ENCODE measurements at places on chromosomes 4 and X.

DNA sequence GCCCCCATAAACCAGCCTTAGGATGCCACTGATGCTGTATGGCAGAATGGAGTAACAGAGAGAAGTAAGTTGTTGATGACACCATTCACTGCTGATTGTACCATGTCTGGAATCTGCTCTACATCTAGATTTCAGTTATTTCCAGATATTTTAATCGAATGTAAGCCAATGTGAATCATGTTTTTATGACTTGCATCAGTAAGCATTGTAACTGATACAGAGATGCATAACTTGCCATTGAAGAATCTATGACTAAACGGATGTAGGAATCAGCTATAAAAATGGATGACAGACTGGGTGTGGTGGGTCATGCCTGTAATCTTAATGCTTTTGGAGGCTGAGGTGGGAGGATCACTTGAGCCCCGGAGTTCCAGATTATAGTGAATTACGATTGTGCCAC lies 161.0 kb upstream of the GATB start:
- peak; percentile 4 for DNase-seq

DNA sequence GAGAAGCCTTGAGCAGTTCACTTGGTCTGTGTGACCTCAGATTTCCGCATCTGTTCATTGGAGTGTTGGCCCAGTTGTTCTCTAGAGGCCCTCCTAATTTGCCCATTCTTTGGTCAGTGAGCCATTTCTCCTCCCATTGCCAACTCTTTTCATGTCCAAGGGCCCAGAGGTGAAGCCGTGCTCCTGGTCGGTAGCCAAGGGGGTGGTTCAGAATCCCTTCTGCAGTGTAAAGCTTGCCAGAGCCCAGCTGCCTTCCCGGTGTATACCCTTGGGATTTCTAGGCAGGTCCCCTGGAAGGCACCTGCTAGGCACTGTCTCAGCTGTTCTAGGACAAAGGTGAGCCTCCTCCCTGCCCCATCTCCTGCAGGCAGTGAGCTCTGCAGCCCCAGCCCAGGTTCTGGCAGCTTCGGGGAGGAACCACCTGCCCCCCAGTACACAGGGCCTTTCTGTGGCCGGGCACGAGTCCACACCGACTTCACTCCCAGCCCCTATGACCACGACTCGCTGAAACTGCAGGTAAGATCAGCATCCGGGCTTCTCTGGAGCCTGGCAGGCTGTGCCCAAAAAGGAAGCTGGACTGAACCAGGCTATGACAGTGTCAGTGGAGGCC lies 12.3 kb downstream of the SASH3 start:
- no peak for DNase-seq

DNA sequence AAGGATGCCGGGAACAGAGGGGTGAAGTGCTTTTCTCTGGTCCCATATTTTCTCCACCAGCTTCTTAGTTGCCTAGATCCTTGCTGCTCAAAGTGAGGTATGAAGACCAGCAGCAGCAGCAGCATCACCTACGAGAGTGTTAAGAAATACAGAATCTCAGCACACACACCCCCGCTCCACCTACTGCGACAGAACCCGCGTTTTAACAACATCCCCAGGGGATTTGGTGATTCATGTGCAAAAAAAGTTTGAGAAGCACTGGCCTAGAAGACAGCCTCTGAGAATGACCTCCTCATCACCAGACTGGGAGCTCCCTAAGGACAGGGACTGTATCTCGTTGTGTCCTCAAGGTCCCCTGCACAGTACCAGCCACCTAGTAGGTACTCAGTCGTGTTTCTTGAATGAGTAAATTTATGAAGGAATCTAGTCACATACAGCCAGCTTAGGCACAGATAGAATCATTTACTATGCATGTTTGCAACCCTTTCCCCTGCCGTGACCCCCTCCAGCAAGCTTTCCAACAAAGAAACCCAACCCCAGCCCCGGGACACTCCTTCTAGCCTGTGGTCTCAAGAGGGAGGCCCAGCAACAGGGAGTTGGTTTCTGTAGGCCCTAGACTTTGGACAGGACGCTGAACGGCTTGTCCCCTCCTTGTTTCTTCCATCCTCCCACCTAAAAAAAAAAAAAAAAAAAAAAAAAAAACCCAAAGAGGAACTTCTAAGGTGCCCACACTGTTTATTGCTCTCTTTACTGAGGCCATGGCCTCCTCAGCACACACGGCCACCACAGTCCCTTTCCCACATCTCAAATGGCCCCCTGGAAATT lies 21.5 kb downstream of the RTL5 start:
- DNase-seq: peak; percentile 14

- DNase-seq: no peak
Measured at GRCh38 chr4:78652282-78652876, 100.8 kb downstream of the ANXA3 start.

- no peak for DNase-seq
Measured at GRCh38 chr4:954211-955020, 19.0 kb downstream of the DGKQ start.

DNA sequence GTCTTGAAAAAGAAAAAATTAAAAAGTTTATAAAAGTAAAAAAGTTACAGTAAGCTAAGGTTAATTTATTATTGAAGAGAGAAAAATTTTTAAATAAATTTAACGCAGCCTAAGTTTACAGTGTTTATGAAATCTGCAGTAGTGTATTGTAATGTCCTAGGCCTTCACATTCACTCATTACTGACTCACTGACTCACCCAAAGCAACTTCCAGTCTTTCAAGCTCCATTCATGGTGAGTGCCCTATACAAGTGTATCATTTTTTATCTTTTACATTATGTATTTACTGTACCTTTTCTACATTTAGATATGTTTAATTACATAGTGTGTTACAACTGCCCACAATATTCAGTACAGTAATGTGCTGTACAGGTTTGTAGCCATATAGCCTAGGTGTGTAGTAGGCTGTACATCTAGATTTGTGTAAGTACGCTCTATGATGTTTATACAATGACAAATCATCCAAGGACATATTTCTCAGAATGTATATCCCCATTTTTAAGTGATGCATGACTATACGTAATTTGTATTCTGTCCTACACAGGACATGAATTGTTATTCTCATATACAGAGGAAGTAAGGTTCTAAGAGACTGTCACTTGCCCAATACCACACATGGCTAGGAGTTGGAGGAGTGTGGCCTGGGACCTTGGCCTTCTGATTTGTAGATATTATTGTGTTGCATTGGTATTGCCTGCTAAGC lies 19.5 kb upstream of the PDCL2 start:
- DNase-seq: no peak

DNA sequence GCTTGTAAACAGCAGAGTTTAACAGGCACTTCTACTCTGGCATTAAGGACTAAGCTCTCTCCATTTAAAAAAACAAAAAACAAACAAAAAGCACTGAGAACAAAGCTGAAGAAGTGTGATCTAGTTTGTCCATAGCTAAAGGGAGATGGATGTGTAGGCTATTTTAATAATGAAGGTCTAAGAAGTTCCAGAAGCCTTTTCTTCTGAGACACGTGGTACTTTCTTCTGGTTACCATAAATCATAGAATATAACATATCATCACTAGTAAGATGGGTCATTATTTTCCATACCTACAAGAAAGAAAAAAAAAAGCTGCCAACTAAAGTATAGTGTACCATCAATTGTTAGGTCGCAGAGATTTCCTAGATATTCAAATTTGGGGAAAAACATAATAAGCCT lies 722 bp upstream of the NBDY start:
- peak; percentile 34 for DNase-seq

DNA sequence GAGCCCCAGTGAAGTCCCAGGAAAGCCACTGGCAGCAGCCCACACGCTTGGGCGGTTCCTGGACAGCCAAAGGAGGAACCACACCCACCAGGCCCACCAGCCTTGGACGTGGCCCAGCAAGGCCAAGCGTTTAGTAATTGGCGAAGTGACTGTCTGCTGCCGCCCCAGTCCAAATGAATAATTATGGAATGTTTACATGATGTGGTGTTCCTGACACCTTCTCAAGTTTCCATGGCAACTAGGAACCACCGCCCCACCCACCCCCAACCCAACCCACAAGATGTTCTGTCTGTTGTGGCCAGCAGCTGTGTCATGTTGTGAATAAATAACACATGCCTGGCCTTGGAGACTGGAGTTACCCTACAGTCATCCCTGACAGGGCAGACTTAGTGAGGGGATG lies 22.3 kb downstream of the APLN start:
- no peak for DNase-seq

GRCh38 chr4:18529482-18529881 lies 507.9 kb upstream of the LCORL start:
- no peak for DNase-seq

GRCh38 chrX:53441531-53442321 lies 7.6 kb upstream of the HSD17B10 start:
- peak; percentile 67 for DNase-seq

GRCh38 chr4:175470131-175470530 lies 341.9 kb downstream of the GPM6A start:
- DNase-seq: peak; percentile 76

DNA sequence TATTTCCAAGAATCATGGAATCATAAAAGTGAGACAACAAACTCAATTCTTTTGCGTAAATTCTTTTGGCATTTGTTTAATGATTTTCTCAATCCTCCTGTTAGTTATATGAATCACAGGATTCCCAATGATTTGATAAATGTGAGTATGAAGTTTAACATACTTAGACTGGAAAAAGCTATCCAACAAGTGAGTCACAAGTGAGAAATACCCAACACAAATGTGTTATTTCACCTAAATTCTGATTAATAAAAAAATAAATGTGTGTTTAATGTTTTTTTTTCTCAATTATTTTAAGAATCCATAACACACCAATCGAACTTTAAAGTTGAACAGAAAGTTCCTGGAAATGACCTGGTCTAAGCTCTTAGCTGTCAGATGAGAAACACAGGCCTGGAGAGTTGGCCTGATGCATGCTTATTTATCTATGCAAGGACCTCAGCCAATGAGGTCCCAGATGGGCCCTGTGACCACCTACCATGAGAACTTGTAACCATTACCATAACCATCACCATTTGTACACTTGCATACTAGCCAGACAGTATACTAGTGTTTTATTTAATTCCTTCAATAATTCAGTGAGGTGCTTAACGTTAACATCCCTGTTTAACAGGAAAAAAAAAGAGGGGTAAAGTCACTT lies 386.7 kb downstream of the SPRY1 start:
- no peak for DNase-seq

DNA sequence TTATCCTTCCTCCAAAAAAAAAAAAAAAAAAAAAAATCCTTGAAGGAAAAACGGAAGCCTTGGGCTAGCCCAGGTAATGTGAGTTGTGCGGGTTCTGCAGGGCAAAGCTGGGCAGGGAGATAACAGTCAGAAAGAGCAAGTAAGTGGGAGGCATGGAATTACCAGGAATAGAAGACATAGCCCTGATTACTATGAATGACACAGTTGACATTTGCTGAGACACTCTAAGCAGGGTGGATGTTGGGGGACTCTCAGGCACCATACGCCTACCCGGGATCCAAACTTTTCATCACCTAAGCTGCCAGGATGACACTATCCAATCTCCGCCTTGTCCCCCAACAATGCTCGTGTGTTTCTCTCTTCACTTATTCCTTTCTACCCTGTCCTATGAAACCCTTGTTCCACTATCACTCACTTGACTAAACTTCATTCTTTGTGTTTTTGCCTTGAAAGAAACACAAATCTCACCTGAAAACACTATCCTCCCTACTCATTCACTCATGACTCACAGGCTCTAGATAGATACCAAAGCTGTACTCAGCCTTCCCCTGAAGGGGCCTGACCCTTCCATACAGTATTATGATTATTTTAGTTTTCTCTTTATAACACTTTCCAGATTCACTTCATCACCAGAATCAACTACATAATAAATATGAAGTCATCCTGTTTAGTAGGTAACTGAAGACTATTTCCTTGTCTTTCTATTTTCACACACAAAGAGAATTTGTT lies 158.4 kb downstream of the INPP4B start:
- DNase-seq: no peak

DNA sequence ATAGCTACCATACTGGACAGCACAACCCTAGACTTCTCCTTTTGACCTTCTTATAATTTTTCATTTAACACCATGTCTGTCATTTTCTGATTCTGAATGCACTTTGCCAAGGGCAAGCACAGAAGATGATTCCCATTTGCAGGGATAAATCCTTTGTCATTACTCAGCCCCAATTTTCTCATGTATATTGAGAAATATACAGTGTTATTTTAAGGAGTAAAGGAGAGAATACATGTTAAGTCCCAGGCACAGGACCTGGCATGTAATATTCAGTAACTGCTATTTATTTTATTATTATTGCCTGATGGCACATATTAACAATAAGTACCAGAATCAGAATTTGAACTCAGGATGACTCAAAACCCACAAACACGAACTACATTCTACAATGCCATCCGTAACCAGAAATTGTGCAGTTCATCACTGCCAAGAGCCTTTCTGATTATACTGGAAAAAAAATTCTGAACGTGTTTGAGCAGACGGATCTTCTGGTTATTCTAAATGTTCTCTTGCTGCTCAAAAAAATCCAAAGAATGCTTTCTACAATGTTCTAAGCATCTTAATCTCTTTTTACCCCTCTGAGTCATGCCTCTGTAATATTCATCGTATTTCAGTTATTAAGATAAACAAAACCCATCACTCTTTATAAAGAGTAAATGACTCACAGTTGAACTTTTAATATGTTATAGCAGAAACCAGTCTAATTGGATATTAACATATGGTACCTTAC lies 170.0 kb downstream of the MID1 start:
- peak; percentile 80 for DNase-seq

GRCh38 chr4:168717847-168718246 lies 221.0 kb downstream of the PALLD start:
- peak; percentile 88 for DNase-seq

- DNase-seq: peak; percentile 31
Measured at GRCh38 chr4:182384631-182385091, 141.5 kb downstream of the TENM3 start.

GRCh38 chr4:96691521-96691920 lies 851.6 kb downstream of the PDHA2 start:
- DNase-seq: no peak

DNA sequence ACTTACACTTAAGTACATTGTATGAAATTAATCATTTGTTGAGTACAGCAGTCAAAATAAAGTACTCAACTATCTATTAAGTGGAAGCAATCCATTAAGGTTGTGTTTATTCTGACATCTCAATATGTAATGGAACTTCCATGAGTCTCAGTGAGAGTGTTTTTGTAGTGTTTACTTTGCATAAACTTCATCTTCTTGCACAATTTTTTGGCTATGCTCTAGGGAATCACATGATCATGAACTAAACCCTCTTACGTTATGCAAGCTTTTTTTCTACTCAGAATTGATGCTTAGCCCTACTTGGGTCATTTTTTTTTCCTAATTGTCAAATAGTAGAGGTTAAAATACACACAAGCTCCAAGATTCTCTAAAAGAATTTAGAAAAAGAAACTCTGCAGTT lies 21.1 kb upstream of the PIGA start:
- peak; percentile 79 for DNase-seq

DNA sequence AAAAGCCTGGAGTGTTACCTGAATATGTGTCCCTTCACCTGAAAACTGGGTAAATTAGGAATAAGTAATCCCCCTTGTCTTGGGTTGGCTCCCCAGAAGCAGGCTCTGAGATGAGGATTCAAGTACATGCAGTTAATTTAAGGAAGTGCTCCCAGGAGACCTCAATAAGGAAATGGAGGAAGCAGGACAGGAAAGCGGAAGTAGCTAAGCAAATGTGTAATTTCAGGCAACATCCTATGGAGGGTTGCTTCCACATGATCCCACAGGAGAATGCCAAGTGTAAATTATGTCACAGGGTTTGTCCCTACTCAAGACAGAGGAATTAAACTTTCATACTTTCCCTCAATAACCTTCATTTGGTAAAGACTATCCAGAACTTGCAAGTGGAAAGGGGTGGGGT lies 48.1 kb upstream of the ARHGEF6 start:
- DNase-seq: no peak

GRCh38 chr4:8025668-8026067 lies 86.0 kb upstream of the AFAP1 start:
- DNase-seq: no peak
